ENCODE measurements at places on chromosomes 5 and 9.

DNA sequence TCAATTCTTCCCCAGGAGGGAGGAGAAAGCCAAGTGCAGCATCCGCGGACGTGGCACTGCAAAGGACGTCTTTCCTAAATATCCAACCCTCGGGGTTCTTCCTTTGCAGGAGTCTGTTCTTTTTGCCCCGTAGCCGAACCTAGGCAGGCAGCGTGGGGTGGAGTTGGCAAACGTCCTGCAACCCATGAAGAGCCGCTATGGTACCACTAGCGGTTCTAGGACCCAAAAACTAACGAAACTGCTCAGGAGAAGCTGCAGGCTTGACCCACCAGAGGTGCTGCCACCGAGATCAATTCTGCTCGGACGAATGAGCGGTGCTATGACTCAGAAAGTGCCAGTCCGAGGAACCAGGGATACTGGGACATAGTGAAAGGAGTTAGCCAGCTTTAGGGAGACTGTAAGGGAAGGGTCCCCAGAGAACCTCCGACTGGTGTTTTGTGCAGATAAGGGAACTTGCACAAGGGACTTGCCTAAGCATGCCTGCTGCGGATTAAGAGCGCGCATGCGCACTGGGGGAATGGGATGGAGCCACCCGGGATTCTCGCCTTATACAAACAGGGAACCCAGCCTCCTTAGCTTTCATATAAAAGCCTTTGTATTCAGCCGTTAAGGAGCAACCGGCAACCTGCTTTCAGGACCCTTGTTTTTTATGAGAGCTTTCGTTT lies 32.7 kb downstream of the ANXA2R start:
- DNase-seq, result peak; percentile 79

GRCh38 chr9:134559013-134559412 lies 82.6 kb upstream of the COL5A1 start:
- no peak for DNase-seq

- DNase-seq, result no peak
Observed at GRCh38 chr9:127588740-127589506, 23.2 kb upstream of the STXBP1 start.

DNA sequence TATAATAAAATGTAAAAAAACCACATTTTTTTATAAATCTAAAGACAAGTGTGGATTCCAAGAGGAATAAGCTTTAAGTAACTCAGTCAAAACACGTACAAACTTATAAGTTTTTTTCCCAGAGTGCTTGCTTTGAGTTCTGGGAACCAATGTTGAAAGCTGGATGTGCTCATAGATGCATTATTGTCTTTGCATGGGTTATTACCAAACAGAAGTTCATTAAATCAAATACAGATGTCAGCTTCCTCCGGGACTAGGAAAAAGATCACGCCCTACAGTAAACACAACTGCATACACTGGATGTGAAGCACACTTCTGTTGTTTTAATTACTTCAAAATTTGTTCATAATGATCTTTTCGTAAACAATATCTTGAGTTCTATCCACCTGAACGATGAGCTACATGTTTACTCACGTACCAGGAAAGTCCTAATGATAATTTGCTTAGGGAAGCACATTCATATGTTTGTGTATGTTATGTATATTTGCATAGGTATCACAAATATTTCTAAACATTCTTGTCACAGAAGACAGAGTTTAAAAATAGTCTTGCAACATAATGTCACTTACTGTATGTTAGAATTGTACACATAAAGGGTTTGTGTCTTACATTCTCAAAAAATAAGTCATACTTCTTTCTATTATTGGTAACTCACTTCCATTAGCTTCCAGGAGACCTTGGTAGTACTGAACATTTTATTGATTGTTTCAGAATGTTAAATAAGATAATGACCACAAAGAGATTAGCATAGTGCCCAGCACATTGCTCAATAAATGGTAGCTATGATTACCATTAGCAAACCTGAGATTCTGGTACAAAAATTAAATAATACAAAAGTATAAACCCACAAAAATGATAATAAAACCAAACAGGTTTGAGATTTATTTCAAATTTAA lies 427.4 kb downstream of the CETN3 start:
- no peak for DNase-seq

- DNase-seq, result no peak
Observed at GRCh38 chr9:38445154-38446043, 21.1 kb upstream of the IGFBPL1 start.

- DNase-seq, result no peak
Observed at GRCh38 chr5:10619649-10620048, 55.8 kb downstream of the ANKRD33B start.

- no peak for DNase-seq
Observed at GRCh38 chr5:15752663-15753285, 252.8 kb downstream of the FBXL7 start.

DNA sequence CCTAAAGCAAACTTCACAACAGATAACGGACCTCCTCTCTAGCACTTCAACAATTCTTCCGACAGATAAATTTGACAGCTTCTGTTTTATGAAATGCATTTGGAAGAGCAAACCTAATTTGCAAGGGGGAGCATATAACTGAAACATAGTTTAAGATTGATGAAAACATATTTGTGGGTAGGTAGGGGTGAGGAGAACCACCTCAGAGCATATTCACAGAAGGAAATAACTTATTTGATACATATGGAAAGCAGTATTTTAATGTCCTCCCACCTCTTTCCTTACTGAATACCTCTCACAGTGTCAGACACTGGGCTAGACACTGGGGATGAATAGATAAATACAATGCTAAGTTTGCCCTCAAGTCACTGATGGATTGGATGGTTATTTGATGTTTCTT lies 384.8 kb downstream of the MAT2B start:
- DNase-seq, result no peak

DNA sequence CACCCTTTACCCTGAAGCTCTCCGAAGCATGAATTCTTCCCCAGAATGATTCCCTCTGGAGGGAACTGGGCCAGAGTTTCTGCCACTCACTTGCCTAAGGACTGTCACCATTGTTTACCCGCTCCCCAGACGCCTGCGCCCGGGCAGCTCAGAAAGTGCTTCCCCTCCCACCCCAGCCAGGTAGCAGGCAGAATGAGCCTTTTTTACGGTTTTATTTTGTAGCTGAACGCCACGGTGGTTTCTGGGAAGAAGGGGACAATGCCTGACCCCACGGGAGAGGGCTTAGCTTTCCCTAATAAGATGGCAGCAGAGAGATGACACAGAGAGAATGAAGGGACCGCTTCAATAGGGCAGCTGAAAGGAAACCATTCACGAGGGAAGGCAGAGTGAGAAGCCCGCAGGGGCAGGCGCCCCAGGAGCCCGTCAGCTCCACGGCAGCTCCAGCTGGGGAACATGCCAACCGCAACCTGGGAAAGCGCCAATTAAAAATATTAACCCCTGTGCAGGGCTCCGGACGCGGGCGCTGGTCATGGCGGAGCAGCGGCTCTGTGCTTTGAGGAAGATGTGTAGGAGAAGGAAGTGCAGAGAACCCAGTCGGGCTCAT lies 20.4 kb upstream of the NTNG2 start:
- DNase-seq, result no peak

GRCh38 chr5:38121420-38121819 lies 136.9 kb upstream of the EGFLAM start:
- DNase-seq, result no peak

DNA sequence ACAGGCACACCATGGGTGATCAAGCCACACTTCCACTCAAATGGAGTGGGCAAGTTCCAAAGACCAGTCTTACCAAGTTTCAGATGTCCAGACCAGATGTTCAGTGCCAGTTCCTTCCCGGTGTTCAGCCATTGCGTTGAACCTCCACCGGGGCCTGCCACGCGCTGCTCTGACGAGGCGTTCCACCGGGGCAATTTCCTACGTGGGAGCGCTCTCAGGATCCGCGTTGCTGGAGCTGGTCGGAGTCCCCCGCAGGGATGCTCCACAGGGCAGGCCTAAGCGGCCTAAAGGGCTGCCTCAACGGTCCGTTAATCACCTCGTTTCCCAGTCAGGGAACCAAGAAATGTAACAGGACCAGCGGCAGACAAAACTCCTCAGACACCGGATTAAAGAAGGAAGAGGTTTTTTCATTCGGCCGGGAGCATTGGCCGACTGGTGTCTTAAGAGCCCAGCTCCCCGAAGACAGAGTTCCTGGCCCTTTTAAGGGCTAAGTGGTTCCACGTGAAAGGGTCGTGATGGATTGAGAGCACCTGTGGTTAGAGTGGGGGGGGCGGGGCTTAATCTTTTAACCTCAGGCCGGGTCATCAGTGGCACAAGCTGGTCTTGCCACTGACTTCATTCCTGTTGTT lies 35.7 kb upstream of the PPP1R26 start:
- no peak for DNase-seq

DNA sequence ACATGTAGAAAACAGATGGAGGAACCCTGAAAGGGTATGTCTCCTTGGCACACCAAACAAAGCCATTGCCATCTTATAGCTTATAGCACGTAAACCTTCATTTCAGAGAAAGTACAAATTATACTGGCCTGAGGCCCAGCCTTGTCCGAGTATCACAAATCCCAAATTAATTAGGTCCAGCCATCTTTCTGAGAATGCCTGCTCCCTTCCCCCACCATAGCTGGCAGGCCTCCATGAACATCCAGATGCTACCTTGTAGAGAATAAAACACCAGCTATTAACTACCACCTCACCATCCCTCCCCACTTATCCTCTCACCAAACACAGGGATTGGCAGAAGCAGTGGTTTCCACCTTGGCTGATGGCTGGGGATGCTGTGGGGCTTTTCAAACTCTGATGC lies 224.0 kb downstream of the SPOCK1 start:
- no peak for DNase-seq

GRCh38 chr9:79663878-79664277 lies 92.1 kb downstream of the TLE4 start:
- no peak for DNase-seq

DNA sequence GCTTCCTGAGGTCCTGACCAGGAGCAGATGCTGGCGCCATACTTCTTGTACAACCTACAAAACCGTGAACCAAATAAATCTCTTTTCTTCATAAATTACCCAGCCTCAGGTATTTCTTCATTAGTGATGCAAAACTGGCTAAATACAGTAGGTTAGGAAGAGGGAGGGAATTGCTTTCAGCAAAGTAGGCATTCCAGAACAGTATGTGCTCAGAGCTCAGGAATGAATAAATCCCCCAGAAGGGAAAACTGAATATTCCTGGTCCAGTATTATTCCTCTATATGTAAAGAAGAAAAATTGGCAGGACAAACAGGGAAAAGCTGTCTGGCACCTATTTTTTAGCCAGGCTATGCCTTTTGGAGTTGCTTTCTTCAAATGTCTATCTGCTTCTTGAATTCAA lies 577.1 kb downstream of the PSAT1 start:
- no peak for DNase-seq

Measured in stimulated activated CD4-positive, alpha-beta T cell treated with anti-CD3 and anti-CD28 coated beads, Interleukin-2, amount 100 ng/mL, for 24 hours (primary cell).